Right renal pelvis (tissue), 4 donors: ENCODE measurements at places on chromosomes 7 and 10. TPM values are rescaled to one million over a fixed set of nuclear protein-coding genes. Genes with fewer than 3 reads are reported as not detected.

- no peak for DNase-seq
These were observed 24.5 kb downstream of the AVL9 start for GRCh38 chr7:32519763-32520162.

DNA sequence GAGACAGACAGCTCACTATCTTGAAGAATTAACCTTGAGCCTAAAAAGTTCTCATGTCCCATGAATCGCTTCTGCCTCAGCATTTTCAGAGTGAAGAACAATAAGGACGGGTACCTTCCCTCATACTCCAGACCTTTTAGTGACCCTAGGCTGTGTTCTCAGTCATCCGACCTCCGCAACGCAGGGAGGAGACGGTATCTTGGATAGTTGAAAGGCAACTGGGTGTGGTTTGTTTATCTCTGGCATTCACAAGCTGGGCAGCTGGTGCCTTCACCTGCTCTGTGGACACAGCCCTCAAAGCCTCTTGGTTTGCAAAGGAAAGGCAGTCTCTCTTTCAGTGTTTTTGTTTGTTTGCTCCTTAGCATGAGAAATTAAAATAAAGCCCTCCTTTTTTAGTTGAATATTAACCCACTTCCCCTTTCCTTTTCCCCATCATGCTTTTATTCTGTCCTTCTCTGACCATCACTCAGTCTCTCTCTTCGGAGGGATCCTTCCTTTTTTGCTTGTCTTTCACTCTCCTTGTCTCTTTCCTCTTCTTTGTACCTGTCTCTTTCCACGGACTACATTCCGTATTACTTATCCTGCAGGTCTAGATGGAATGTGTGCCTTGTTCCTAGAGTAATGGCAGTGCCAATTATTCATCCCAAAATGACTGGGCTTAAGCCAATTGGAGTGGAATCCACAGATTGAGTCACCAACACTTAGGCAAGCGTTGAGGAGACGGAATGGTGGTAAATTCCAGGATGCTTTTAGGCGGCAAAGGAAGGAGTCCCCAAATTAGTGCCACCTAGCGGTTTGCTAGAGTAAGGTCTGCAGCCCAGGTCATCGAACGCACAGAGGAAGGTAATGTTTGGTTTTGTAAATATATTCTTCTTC is 45.8 kb downstream of the PRR15 start:
- DNase-seq = no peak

- DNase-seq = no peak
These were observed 15.1 kb upstream of the ZMIZ1 start for GRCh38 chr10:79053481-79054202.

- DNase-seq = no peak
These were observed 40.8 kb downstream of the TRIM24 start for GRCh38 chr7:138500892-138501291.

DNA sequence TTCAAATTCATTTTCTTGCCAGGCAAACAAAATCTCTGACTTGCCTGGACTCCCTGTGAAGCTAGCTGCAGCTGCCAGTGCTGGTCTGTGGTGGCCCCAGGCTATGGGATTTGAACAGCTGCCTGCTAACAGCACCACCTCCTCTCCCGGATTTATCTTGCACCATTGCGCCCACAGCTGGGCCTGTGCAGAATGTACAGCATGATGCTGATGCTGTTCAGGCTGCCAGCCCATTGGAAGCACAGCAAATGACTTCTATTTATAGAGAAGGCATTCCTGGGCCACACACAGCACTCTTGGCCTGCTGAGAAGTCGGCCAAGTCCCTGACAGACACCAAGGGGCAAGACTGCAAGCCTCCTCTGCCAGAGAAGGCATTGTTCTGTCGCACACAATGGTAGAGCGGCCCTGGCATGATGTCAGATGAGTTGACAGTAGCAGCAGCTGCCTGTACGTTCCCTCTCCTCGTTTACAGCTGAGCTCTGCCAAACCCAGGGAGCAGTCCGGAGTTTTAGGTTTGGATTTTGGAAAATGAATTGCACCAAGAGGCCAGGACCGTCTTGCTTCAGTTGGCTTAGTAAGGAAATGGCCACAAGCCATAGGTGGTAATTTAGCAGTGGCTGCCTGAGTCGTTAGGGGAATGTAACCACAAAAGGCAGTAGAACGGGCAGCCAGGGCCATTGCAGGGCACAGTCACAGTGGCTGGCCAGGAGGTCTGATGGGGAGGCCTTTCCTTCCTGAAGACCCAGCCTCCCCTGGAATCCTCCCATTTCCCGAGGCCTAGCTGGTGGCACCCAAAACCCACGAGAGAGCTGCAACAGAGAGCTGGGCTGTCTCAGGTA is 38.5 kb downstream of the MTURN start:
- DNase-seq = no peak

DNA sequence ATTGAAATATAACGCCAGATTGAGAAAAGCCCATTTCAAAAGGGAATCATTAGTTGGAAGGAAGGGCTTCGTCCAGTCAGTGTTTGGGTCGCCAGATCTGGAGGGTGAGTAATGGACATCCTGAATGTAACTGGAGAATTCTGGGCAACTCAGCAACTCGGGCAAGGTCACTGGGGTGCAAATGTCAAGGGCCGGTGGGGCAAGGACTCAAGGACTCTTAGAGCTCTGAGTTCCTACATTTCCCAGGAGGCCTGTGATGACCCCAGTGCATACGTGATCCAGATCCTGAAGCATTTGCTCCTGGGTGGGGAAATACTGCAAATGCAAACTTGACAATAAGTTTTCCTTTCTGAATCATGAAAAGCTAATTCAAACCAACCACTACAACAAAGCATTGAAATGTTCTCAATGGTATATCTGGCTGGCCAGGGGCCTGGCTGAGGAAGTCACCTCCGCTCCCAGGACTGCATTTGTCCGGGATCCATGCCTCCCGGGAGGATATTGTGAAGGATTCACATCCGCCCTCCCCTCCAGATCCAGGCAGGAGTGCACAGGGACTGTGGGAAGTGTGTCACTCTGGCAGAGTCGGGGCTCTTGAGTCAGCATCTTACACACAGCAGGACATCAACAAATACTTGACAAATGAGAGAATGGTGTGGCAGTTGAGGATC is 164.0 kb downstream of the FANK1 start:
- DNase-seq = no peak

DNA sequence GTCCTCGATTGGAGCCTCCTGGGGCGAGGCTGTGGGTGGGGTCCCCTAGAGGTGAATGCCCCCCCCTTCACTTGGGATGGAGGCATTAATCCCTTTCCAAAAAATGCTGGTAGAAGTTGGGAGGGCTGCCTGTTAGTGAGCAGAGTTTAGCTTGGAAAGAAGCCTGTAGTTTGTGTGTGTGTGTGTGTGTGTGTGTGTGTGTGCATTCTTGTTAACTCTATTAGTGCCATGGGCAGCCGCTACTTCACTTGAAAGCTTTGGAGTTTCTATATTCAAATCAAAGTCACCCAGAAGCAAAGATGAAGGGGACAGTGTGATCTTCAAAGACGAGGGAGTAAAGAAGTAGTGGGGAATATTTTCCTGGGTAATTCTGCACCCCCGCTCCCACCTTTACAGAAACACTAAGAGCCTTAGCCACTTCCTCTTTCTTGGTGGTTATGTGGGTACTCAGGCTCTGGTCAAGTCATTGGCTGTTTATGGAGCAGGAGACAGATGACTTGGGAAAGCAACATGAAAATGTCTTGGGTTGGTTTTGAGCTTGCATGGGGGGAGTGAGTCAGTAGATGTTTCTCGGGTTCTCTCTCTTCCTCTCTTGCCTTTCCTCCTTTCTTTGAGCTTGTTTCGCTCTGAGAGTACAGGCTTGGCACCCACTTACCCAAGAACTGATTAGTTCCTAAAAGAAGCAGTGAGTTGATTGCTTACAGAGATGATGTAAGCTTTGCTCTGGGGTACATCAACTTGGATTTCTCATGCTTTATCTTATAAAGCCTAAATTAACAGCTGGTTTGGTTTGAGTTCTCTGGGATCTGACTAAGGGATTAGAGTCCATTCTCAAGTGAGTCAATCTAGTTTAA is 35.9 kb downstream of the TCF7L2 start:
- DNase-seq = no peak

- no peak for DNase-seq
These were observed 411.8 kb upstream of the MGMT start for GRCh38 chr10:129055225-129055624.

DNA sequence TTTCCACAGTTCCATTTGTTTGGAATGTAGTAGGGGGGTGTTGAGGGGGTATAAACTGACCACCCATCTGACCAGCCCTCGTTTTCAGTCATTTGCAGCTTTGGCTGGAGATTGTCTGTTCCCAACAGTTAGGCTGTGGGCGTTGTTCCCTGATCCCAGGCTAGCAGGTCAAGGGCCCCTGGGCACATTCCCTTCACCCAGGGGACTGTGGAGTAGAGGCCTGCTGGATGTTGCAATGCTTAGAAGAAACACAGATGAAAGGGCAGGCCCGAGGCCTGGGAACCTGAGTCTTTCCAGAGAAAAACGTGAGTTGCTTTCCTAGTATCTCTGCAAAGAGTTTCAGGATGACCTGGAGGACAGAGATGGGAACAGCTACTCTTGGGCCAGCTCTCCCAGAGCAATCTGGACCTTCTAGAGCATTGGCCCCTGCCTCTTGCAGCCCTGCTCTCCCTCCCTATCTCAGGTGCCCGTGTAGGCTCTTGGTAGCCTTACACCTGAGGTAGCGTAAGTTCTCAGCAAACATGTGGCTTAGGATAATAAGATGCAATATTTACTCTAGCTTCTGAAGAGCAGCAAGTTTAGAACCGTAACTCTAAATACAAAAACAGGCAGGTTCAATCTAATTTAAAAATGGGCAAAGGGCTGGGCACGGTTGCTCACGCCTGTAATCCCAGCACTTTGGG is 99.4 kb upstream of the EFCAB10 start:
- no peak for DNase-seq

GRCh38 chr10:70648427-70648826 is 23.9 kb upstream of the ADAMTS14 start:
- DNase-seq = no peak

GRCh38 chr10:122660696-122661095 is 39.0 kb downstream of the C10orf120 start:
- no peak for DNase-seq

GRCh38 chr10:82981137-82981723 is 1106.2 kb downstream of the NRG3 start:
- DNase-seq = no peak

DNA sequence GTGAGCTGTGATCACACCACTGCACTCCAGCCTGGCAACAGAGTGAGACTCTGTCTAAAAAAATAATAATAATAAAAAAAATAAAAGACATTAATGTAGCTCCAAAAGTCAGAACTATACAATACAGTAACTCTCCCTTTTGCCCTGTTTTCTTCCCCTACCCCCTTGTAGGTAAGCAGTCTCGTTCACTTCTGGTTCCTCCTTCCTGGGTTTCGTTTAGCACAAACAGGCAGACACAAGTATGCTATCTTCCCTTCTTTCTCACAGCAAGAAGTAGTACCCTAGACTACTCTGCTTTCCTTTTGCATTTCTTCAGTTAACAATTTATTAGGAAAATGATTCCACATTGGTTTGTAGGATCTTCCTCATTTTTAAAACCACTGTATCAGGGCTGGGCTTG is 33.1 kb downstream of the PDSS1 start:
- DNase-seq = no peak

GRCh38 chr10:71971769-71972555 is 7.8 kb downstream of the CHST3 start:
- no peak for DNase-seq

DNA sequence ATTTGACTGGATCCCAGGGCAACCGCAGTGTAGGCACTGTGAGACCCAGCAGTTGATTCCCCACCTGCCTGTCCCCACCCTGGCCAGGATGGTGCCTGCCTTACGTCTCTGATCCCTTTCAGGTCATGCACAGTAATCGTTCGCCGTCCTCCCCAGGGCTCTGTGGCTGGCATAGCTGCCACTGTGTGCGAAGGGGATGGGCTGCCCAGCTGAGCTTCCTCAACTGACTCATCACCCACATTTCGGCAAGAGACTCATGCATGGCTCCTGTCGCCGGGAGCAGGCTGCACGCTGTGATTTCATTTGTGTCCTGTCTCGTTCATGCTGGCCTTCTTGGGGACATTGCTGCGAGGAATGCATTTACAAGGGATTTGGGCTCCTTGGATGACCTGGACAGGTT is 252.4 kb downstream of the KLF6 start:
- DNase-seq = no peak

GRCh38 chr10:117656385-117657367 is 114.1 kb downstream of the EMX2 start:
- DNase-seq = no peak

GRCh38 chr10:119133949-119134348 is 30.0 kb downstream of the DENND10 start:
- DNase-seq = no peak

- no peak for DNase-seq
These were observed 42.3 kb upstream of the HSPA12A start for GRCh38 chr10:116784651-116785050.

GRCh38 chr7:101156277-101156676 is 2.0 kb downstream of the AP1S1 start:
- DNase-seq = no peak

GRCh38 chr7:101953248-101953819 is 135.9 kb downstream of the CUX1 start:
- DNase-seq = no peak

GRCh38 chr10:34565934-34566333 is 249.2 kb downstream of the PARD3 start:
- DNase-seq = no peak

DNA sequence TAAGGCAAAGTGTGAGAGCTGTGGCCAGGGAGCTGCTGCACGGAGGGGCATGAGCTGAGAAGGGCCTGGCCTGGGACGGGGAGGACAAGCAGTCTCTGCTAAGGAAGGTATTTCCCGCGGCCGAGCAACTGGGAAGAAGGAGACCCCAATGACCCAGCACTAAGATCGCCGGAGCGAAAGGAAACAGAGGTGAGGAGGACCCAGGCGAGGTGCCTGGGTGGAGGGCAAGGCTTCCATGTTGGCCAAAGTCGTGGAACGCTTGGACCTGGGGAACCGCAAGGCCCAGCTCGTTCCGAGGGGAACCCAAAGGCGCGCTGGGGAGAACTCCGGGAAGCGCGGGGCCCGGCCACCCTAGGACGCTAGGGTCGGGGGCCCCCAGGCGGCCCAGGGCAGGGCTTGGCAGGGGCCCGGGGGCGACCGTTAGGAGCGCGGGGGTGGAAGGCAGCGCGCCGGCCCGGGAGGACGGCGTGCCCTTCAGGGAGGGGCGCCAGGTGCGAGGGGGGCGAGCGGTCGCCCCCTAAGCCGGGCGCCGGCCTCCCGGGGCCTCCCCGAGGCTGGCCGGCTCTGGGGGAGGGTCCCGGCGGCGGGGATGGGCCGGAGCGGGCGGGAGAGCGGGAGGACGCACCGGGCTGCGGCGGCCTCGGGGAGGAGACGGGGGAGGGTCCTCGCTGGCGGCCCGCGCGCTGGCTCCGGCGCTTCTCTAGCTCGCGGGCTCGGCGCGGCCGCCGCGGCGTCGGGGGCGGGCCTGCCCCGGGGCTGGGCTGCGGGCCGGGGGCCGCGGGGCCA is 545 bp downstream of the GIGYF1 start:
- DNase-seq = no peak

GRCh38 chr7:33677556-33677955 is 227.8 kb upstream of the BMPER start:
- DNase-seq = no peak

CRYGN gene
- 1.8 TPM for polyA plus RNA-seq

HSPB1 gene
- 189 TPM for polyA plus RNA-seq

VWA2 gene
- 1.9 TPM for polyA plus RNA-seq

GRID2IP gene
- polyA plus RNA-seq = 0.52 TPM

CTTNBP2 gene
- polyA plus RNA-seq = 32.1 TPM
